Left renal cortex interstitium (tissue), 4 donors: ENCODE measurements at places on chromosomes 4 and X. TPM values are rescaled to one million over a fixed set of nuclear protein-coding genes. Genes with fewer than 3 reads are reported as not detected.

The CXCL1 gene
- polyA plus RNA-seq: 0.25 TPM

The FAM9B gene
- 0.21 TPM for polyA plus RNA-seq

The CT45A2 gene
- not detected for polyA plus RNA-seq

The PNMA6A gene
- polyA plus RNA-seq: 13.0 TPM

The SYN1 gene
- 5.6 TPM for polyA plus RNA-seq

The REPS2 gene
- 11.5 TPM for polyA plus RNA-seq

The FOXR2 gene
- not detected for polyA plus RNA-seq

GRCh38 chr4:31328932-31329331, 608.8 kb downstream of the PCDH7 start:
- DNase-seq: no peak

DNA sequence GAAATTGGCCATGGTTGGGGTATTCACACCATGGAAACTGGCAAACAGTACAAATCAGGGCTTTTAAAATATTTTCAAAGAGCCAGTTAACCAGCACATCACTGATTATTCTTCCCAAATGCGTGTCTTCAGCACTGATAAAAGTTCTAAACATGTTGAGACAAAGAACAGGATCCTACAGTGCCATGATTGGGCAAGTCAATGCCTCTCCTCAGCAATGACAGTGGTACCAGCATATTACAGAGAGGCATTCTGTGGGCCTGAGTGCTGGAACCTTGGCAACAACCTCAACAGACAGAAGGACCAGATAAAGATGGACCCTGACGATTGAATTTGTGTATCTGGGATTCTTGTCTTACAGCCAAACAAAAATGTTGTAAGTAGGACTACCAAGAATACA, 108.9 kb downstream of the EFHC2 start:
- no peak for DNase-seq

DNA sequence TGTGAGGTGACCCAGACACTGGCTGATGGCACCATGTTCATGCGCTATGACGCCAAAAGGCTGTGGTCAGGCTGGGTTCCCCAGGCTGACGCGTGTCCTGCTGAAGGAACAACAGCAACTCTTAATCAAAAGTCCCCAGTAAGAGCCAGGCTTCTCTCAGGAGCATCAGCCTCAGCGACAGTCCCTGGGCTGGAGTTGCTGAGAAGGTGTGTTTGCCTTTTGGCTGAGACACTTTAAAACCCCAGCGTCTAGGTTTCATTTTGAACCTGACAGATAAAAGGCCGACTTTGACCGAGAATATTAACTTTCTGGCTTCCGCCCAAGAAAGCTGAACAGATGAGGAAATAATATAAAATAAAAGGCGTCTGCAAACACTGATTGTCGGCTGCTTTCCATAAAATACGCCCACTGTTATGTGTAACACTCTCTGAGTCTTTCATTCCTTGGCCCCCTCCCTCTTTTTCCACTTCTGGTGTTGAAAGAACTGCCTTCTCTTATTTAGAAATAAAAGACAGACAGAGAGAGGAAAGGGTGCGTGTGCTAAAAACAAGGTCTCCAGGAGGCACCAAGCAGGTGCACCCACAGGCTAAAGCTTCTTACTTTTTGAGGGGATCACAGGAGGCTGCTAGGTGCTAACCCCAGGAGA, 373.6 kb downstream of the MID1IP1 start:
- no peak for DNase-seq

DNA sequence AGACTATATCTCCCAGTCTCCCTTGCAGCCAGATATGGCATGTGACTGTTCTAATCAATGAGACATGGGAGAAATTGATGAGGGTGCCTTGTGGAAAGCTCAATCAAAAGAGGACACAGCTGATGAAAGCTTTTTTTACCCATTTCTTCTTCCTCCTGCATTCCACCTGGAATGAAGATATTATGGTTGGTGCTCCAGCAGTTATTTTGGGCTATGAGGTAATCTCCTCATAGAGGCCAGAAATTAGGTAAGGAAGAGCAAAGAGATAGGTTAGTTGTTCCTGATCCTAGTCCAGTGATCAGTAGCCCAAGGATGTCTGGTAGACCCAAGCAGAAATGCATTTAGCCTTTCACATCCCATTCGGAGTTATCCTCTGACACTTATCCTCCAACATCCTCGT, 16.8 kb upstream of the KIAA0232 start:
- DNase-seq: no peak

GRCh38 chr4:167088115-167088514, 146.2 kb downstream of the SPOCK3 start:
- no peak for DNase-seq

- DNase-seq: no peak
Observed at GRCh38 chrX:71489540-71489939, 43.4 kb upstream of the OGT start.

DNA sequence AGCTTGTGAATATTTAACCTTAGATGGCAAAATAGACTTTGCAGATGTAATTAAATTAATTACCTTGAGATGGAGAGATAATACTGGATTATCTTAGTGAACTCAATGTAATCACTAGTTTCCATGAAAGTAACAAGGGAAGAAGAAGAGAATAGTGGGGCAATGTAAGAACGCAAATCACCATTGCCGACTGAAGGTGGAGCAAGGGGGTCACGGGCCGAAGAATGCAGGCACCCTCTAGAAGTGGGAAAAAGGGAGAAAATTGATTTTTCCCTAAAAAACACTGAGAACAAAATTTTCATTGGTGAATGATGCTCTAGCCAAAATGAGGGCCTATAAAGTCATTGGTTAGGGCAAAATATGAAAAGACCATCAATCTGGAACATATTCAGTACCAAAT, 375.6 kb upstream of the EPHA5 start:
- no peak for DNase-seq

- no peak for DNase-seq
Observed at GRCh38 chr4:82784681-82785610, 13.7 kb downstream of the SCD5 start.

DNA sequence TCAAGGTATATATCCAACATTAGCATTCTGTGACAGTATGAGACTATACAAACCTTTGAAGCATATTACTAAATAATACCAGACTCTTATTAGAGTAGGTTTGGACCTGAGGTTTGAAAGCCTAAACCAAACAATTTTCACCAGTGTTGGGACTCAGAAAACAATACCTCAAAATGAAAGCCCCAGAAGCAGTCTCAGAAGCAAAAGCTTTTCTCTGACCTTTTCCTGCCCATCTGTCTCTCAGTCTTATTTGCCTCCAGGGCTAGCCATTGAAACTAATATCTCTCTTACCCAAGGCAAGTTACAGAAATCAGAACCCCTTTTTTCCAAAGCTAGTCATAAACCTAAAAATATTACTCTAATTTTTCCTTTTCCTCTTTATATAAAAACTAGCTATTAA, 163.3 kb downstream of the PTCHD1 start:
- DNase-seq: no peak

- DNase-seq: no peak
Observed at GRCh38 chr4:110867981-110868720, 245.3 kb upstream of the PITX2 start.
